ENCODE measurements at places on chromosomes 13 and 19.
A peak's percentile ranks its signal among the peaks of the same experiment; 100 is the strongest.

DNA sequence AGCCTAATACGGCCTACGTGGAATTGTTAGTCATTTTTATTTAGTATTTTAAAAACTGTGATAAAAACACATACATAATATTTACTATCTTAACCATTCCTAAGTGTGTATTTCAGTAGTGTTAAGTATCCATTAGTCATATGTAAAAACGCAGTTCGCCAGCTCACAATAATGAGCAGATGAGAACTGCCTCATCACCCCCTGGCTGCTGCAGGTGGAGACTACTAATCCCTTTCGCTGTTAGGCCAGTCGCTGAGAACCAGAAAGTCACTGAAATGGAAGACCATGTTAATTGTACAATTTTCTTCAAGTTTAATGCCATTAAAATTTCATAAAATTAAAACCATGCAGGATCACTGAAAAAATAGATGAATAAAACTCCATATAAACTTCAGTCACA, 1.6 kb downstream of the ESD start:
- DNase-seq = no peak

DNA sequence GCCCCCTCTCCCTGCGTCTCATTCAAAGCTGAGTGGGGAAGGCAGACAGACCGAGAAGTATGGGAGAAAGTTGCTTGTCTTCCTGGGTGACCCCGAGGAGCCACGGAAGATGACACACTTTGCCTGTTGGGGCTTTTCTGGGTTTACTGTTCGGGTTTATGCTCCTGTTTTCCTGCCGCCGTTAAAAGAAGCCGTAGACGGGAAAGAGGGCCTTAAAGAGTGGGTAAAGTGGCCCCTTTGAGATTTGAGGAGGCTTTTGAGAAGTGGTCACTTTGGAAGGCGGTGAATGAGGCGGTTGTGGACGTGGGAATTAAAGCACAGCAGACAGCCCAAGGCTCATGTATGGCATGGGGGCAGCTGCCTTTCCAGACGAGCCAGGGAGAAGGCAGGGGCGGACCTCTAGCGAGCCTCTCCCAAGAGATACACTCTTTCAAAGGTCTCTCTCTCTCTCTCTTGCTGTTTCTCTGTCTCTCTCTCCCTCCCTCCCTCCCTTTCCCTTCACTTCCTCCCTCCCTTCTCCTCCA, 493 bp upstream of the LHFPL6 start:
- no peak for DNase-seq

GRCh38 chr13:66237411-66238062, 992.6 kb downstream of the PCDH9 start:
- no peak for DNase-seq

- no peak for DNase-seq
Measured at GRCh38 chr19:10152100-10152499, 32.4 kb upstream of the EIF3G start.

DNA sequence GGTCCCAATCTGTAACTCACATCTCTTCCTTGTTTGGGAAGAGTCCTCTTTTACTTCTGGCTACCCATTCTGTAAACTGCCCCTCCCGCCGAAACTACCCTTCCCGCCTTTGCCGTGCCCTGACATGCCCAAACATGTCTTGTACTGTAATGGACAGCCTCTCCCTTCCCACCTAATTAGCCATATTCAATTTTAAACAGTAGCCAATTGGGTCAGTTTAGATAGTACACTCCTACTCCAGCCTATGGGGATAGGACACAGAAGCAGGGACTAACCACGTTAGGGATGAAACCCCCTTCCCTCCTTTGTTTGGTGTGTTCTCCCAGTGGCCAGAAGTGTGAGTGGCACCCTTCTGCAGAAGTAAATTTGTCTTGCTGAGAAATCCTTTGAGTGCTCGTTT, 34.2 kb downstream of the SACS start:
- DNase-seq = no peak

DNA sequence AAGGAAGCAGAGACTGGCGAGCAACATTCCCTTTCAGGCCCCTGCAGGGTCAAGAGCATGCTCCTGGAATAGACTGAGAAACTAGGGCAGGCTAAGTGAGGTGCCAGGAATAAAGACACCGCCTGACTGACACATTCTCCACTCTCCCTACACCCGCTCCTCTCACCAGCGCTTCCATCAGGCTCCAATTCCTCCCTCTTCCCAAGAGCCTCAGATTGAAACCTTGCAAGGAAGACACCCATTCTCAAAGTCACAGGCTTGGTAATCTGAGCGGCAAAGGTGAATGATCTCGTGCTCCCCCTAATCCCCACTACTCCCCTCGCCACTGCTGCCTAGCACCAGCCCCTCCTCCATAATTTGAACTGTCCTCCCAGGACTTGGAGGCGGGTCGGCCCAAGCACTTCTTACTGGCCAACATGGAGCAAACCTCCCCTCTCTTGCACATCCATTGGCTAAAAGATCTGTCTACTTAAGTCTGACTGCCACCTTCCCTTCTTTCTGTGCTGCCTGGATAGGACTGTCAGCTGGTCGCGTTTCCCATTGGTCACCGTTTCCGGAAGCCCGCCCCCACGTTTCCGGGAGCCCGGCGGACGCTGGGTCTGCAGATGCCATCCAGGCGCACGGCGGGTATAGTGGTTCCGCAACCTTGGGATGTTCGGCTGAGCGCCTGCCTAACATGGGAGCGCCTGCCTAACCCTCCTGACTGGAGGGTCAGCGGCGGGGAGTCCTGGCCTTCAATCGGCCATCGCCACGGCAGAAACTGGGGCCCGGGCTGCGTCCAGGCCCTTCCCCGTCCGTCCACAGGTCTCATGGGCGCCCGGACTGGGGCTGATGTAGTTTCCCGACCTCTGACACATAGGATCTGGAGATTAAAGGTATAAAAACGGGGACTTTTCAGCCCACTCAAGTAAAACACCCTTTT, 33.6 kb downstream of the ZNF383 start:
- DNase-seq = peak; percentile 97

DNA sequence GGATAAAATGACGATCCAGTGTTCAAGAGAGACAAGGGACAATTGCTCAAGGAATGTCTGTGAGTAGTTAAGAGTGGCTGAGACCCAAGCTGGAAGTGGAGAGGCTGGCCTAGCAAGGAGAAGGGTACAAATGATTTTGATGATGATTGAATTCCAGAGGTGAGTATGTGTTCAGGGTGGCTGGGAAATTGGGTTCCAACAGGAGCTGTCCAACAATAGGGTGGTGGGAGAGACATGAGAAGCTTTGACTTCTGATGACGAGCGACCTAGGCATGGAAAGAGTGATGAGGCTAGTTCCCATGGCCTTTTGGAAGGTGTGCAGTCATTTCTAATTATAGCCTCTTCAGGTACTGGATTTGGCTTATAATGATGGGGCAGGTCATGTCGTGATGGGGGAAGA, 29.1 kb upstream of the DCLK1 start:
- no peak for DNase-seq

GRCh38 chr19:51372649-51373504, at the start of gene NKG7:
Gene NKG7 (minus strand): TSS chr19:51372654. CDS start chr19:51372535, 119 bp downstream.
- DNase-seq = no peak

DNA sequence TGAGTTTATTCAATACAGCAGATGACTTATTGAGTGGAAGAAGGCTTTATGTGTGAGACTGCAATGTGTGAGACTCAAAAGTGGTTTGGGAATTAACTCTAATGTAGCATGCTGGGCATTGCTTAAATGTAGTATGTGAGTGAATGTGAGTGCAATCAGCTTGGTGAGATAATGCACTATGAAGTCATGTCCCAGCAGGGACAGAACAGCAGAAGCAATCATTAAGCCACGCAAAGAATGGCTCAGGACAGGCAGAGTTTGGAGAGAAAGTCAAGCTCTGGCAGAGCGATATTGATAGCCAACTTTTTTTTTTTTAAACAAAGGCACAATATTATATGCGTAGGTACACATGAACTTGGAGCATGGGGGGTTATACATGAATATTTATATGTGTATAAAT, 597.7 kb downstream of the GPC6 start:
- no peak for DNase-seq

Measured in NCI-H2227 treated with DMSO at 0.1 percent for 48 hours (cell line).